ENCODE measurements at places on chromosomes 7 and 10.

DNA sequence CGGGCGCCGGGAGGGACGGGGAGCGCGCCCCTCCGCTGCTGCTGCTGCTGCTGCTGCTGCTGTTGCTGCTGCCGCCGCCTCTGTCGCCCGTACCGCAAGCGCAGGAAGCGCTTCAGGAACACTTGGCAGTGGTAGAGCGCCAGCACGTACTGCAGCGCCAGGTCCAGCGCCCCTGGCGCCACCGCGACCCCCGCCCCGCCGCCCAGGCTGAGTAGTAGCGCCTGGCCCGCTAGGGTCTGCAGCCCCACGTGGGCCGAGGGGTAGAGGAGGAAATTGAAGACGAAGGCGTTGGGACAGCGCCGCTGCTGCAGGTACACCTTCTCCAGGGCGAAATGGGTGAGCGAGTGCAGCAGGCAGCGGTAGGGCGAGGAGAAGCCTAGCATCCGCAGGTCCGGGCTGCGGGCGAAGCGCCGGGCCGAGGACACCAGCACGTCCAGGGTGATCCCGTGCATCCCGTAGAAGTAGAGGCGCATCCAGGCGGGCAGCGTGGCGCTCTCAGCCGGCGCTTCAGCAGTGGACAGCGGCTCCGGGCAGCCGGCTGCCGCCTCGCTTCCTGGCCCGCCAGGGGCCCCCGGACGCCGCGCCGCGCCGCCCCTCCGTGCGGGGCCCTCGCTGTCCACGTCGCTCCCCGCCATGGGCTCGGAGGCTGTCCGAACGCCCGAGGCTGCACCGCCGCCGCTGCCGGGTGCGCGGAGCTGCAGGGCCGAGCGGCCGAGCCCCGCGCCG, at the start of gene TMEM229A:
TMEM229A (minus strand) TSS at position 699 of the 726 bp plus-strand sequence; CDS start at position 635, 64 bp downstream.
- DNase-seq, result peak; percentile 47

DNA sequence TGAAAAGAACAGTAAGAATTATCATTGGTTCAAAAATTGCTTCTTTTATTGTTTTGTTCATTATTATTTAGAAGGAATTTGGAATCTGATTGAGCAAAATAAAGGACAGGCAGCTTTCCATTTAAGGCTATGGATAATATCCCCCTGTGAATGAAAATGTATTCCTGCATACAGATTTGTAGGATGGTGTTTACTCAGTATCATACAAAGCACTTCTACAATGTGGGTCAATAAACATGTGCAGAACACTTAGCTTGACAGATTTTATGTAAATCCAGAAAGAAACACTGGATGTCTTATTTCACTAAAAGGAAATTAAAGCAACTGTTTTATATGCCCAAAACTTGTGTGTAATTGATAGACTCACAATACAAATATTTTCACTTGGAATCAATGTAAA, 189.7 kb downstream of the THSD7A start:
- no peak for DNase-seq

- DNase-seq, result no peak
These were observed 714 bp upstream of the CASP2 start for GRCh38 chr7:143287339-143287934.

DNA sequence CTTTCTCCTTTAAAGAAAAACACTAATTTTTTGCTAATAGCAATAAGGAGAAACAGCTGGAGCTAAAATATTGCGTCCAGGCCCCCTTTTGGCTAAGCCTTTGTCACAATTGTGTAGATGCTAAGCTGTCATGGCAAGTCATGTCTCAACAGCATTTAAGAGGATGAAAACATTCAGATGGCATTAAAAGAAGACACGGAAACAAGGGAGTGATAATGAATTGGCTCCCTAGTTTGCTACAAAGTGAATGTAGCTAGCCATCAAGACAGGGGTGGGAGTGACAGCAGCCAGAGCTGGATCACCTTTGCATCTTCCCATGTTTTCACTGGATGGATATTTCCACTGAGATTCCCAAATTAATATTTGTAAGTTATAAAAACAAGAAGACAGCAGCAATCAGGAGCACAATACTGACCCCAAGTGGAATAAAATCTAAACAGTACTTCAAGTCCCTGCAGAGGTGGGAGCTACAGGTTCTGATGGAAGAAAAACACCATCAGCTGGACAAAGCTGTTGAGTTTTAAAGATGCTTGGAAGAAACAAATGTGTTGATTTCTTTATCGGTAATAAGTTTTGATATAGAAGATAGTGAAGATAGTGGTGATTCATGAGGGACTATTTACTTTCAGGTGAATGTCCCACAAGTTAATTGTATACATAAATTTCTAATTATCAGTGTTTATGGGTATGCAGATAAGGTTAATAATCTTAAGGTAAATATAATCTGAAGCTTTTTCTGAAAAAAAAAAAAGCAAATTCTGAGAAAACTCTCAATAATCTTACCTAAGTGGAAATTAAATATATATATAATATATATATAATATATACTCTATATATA, 129.4 kb downstream of the SLC16A9 start:
- DNase-seq, result peak; percentile 8

GRCh38 chr10:135601-136464, 578 bp downstream of the ZMYND11 start:
- DNase-seq, result peak; percentile 65

DNA sequence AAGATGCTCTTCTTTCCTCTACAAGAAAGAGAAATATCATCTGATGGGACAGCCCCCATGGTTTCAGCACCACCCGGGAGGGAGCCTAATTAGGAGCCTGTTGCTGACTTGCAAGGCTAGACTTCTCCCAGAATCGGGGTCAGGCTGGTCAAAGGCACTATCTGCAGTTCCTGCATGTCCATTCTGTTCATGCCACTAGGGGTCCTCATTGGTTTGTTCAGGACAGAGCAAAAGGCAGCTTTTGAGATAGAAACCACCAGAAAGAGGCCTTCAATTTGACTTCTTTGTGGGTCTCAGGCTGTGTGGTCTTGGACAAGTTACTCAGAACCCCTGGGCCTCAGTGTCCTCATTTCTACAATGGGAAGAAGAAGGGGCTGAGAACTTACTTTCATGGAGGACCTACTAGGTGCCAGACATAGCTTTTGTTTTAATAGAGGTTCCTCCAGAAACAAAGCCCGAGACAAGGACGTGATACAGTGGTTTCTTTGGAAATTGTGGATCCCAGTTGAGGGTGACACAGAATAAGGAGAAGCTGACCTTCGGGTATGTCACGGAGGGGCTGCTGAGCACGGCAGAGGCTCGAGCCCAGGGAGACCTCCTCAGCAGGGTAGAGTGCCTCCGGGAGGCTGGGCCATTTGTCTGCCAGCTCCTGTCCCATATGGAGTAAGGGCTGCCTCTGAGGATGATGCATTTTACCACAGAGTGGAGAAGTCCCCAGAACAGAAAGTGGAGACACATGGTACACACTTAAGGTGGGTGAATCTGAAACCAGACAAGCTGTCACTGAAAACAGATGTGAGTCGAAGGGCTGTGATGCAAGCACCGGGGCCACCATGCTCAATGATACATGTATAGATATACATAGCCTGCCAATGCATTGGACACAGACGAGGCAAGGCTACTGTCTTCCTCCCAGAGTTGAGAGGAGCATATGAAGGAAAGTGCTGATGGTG, 33.1 kb upstream of the NEUROD6 start:
- peak; percentile 84 for DNase-seq

DNA sequence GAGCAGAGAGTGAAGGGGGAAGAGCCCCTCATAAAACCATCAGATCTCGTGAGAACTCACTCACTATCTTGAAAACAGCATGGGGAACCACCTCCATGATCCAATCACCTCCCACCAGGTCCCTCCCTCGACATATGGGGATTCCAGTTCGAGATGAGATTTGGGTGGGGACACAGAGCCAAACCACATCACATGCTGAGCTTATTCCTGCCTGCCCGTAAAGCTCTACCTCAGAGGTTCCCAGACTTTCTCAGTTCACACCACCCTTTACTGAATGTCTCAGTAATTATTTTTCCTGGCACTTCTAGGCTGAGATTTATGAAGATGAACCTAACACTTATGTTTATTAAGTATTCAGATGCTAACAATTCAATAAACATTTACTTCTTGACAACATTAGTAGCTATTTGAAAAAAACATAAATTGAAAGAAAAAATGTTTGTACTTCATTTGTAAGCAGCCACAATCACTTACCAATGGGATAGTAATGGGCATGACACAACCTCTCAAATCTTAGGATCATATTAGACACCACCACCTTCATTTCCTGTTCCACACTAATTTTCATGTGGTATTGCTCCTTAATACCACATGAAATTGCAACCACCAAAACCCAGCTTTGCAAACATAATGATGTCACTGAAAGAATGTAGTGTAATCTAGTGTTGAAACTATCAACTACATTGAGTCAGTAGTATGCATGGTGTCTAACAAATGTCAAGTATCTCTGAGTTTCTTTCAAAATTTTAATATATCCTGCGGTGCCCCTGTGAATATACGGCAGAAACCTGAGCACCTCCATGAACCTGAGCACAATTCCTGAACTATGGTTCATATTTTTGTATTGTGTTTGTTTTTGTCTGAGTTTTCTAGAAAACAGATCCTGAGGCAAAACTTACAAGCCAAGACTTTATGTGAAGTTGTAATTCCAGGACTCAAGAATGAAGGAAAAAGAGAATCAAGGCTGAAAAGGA, 4.5 kb upstream of the DGKI start:
- no peak for DNase-seq

- no peak for DNase-seq
These were observed 37.0 kb downstream of the PPP2R2D start for GRCh38 chr10:131937836-131938235.

- no peak for DNase-seq
These were observed 47.3 kb downstream of the NPVF start for GRCh38 chr7:25180946-25181345.

DNA sequence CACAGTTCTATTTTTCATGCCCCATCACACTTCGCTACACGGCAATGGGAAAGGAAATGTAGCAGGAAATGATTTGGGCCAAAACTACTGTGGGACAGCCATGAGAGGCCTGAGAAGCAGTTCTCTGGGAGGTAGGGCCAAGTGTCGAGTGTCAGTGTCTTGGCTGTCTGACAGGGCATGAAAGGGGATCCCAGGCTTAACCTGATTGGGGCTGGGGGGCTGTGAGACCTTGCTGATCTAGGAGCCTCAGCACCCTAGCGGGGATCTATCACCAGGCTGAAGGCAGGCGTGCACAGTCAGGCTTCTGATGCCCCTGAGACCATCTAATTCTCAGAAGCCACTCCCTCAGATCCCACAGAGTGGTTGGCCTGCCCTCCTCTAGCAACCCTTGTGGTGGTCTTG, 58.2 kb upstream of the SLC25A13 start:
- no peak for DNase-seq

DNA sequence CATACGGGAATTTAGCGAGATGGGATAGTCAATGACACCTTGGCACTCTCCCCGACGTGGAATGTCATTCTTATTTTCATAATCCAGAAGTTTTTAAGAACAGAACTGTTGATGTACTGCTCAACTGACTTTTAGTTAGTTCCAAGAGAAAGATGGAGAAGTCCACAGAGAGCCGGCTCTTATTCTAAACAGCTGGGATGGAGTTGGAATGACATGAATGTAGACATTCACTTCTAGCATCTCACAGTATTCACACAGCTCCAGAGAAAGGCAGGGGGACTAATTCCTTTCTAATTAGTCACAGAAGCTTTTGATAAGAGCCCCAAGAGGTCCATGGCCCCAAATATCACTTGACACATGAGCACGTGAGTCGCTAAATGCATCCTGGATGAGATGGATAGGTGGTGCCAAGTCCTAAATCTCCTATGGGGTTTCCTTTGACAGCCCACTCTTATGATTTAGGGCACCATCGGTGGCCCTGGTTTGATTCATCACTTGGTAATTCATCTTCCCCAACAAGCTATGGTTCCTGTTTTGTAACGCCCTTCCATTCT, 420.3 kb upstream of the AUTS2 start:
- DNase-seq, result no peak

DNA sequence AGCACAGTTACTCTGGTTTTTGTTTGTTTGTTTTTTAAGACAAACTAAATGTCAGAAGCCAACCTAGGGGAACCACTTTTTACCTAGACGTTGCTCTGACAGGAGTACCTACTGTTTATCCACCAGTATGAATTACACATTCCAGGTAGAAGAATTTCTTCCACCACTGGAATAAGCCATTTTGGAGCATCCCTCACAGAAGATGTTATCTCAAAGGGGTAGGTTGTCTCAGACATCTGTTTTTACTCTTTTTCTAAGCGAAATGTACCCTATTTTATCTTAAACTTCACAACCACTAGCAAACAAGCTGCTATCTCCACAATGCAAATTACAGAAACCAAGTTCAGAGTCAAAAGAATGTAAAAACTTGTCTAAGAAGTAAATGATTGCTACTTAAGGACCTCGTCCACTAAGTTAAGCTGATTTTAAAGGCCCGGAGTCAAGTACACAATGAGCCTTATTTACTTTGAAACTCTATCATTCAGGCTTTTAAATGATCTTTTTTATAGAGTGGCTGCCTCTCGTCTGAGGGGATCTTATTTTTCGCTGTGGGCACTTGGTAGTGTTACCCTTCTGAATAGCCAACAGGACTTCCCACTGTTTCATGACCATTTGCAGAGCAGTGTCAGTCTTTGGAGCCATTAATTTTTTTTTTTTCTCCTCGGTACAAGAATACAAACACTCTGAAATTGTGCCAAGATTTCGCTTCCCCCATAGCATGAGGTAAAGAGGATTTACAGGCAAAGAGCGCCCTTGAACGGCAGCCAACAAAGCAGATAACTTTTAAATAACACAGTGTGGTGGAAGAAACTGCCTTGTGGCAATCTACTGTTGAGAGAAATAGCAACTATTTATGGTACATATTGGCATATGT, 15.7 kb upstream of the ARMC3 start:
- no peak for DNase-seq

DNA sequence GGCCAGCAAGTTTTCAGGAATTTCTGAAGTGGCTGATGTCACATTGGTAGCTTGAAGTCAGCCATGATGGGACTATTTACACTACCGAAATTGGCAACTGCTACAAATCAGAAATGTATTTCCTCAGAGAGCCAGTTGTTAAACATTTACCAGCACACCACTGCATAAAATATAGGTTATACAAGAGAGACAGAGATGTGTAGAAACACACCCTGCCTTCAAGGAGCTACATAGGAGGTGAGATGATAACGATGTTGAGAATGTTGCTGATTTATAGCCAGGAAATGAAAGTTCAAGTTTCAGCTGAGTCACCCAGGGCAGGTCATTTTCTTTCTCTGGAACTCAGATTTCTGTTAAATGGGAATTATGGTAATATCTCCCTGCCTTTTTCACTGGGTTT, 46.0 kb upstream of the TCF7L2 start:
- DNase-seq, result no peak

- DNase-seq, result no peak
These were observed 7.2 kb downstream of the SFMBT2 start for GRCh38 chr10:7403620-7404019.

- DNase-seq, result peak; percentile 79
These were observed at the start of gene PDLIM1 for GRCh38 chr10:95290461-95291364. Gene PDLIM1, minus strand, starts transcription at chr10:95291003. Its CDS starts 88 bp downstream, at chr10:95290915.

DNA sequence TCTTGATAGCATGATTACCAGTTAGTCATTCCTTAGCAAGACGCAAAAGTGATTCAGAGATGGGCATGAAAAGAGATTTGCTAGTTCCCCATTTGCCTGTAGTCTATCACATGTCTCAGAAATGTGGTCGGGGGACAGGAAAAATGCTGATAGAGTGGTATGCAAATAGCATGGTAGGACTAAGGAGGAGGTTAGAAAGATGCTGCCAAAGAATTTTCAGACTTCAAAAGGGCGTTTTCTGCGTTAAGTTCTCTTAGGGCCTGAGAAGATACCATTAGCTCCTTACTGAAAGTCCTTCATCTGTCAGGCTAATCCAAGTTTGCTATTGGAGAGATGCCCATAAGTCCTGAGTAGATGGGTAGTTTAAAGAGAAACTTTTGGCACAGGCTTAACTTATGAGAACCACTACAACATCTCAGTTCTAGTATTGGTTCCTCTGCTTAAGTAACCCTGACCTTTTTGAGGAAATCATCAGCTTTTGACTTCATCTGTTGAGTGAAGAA, 2.7 kb downstream of the CALD1 start:
- no peak for DNase-seq

GRCh38 chr10:92699518-92700381, 10.0 kb downstream of the HHEX start:
- DNase-seq, result no peak
